ENCODE measurements at places on chromosomes 1 and 21.

DNA sequence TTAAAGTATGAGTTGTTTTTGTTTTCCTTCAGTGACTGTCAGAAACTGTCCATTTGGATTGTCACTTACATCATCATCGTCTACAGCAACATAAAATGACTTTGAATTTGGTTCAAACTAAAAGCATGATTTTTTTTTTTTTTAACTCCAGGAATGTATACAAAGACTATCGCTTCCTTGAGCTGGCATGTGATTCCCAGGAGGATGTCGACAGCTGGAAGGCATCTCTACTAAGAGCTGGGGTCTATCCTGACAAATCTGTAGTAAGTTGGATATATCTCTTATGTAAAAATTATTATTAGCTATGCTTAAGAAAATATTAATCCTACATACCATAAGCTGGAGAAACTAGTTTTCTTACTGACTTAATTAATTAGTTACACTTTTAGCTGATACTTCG lies 111.9 kb upstream of the C1orf105 start:
- DNase-seq, result no peak

- no peak for DNase-seq
These were observed 176.2 kb upstream of the ETV3 start for GRCh38 chr1:157314408-157314807.

DNA sequence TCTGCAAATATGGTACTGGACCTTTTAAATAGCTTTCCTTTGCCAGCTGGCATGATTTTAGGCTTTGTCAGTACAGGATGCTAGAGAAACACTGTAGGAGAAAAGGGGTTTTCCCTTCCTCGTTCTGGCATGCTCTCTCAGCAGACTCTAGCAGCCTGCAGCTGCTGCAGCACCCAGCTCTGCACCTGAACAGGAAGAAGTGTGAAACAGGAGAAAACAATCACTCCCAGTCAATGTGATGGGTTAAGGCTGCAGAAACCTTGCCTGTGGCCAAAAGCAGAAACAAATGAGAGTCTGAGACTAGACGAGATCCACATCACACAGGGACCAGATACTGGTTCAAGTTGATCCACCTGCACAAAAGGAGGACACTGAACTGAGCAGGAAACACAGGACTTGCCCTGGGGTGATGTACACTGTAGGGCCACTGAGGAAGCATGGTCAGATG lies 21.2 kb downstream of the OVGP1 start:
- no peak for DNase-seq

DNA sequence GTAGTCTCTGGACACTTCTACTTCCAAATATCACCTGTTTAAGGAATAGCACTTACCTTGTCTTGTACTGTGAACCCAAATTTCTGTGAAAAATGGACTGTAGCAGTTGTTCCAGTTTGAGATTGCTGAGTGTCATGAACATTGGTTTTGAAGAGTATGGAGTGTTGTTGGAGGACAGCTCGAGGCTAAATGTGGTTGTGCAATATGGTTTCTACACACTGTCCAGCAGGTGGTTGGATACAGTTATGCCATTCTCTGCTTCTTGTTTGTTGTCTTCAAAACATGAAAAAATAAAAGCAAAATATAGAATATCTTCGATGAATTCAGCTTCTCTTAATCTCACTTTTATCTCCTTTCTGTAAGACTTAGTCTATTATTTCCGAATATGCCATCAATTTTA lies 67.1 kb downstream of the DDR2 start:
- DNase-seq, result no peak

DNA sequence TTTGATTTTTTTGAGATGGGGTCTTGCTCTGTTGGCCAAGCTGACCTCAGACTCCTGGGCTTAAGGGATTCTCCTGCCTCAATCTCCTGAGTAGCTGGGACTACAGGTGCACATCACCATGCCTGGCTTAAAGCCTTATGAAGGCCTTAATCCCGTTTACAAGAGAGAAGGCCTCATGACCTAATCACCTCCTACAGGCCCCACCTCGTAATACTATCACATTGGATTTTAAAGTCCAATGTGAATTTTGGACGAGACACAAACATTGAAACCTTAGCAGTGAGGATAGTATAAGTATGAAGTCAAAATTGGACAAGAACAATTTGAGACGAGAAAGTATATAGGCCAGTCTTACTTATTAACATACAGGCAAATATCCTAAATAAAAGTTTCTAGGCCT lies 73.9 kb downstream of the MAST2 start:
- no peak for DNase-seq

DNA sequence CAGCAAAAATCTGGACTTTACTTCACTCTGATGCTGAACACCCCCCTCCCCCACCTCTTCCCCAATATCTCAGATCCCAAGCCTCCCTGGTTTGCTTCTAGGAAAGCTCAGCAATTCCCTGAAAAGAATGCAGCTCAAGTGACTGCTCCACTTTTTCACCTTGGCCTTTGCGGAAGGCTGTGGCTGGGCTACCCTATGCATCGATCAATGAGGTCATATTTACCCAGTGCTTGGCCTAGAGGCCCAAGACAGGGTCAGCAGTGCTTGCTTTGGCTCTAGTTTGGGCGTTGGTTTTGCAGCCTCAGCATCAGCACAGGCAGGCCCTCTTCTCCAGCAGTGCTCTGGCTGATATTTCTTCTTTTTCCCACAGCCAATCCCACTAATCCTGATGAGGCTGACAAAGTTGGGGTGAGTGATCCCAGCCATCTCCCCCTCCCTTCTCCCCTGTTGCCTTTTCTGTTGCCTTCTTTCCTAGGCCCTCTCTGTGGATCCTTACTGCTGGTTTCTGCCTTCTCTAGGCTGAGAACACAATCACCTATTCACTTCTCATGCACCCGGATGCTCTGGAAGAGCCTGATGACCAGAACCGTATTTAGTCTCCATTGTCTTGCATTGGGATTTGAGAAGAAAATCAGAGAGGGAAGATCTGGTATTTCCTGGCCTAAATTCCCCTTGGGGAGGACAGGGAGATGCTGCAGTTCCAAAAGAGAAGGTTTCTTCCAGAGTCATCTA lies 14.2 kb downstream of the FCGR2B start:
- DNase-seq, result peak; percentile 9

DNA sequence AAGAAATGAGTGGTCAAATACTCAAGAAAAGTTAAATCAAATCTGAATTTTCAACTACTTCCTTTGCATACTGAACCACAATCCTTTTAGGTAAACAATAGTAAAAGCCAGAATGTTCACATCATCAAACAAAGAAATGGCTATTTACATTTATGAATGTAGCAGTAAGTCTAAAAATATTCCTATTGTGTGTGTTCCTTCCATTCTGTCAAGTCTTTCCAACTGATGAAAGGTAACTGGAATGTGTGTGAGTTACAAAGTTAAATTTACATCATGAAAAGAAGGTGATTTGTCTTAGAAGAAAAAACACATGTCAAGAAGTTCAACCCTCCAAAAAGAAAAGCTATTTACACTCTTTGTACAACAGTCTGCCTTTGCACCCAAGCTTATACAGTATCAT lies 203.1 kb downstream of the SIPA1L2 start:
- no peak for DNase-seq
